ENCODE measurements at places on chromosomes 3 and 15.

DNA sequence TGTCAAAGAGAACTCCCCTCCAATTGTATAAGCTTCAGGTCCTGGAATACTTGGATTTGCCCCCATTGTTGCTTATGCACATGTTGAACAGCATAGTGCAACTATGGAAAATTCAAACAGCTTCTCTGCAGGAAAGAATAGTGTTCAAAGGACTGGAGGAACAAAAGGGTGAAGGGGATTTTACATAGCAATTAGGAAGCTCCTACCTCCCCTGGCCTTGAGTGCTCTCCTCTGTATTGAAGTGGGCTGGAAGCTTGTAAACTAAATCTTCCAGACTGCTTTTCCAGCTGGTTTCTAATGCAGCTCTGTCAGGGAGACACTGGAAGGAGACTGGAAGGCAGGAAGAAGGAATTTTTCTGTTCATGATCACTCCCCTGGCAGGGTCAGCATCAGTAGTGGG lies 7.2 kb upstream of the ELP6 start:
- DNase-seq: no peak

DNA sequence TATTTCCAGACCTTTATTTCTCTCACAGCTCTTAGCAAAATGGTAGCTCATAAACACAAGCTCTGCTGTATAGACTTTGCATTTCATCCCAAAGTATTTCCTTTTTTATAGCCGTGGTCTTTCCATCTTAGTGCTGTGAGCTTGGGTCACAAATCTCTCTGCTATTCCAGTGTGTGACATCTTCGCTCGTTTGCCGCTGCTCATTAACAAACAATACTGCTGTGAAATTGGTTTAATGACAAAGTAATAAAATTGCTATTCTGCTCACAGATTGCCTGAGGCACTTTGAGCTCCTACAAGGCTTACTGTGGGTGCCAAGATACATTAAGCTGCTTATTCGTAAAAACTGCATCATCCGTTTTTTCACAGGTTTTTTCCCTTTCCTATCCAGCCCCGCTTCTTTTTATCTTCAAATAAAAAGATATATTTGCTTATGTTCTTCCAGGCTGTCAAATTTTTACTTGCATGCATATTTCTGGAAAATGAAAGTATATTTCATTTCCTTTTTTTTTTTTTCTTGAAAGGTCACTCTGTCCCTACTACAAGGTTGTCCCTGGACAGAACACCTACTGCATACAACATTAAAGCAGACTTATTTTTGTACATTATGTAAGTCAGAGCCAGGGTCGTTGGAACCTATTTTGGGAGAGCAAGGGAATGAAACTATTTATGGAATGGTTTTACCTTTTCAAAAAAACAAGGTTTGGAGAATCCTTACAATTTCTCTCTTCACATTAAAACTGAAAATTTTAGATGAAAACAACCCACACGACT lies 174.5 kb downstream of the MEIS2 start:
- no peak for DNase-seq

DNA sequence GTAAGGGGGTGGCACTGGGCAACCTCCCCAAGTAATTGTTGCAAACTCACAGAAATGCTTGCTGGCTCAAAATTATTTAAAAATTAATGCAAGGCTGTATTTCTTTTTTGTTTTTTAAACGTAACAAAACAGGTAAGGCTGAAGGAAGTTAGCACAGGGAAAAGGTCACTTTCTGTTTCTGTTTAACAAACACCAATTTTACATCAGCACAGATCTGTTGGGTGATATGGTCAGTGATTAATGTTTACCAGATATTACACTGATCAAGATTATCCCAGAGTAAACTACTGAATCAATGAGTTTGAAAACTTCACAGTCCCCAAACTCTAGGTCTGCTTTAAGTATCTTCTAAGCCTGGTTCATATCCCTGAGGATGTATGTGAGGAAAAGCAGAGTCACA lies 558.0 kb downstream of the FOXP1 start:
- no peak for DNase-seq

GRCh38 chr3:194284351-194284750 lies 66.8 kb downstream of the CPN2 start:
- DNase-seq: no peak

GRCh38 chr3:98450372-98450771 lies 12.6 kb upstream of the OR5K1 start:
- no peak for DNase-seq

DNA sequence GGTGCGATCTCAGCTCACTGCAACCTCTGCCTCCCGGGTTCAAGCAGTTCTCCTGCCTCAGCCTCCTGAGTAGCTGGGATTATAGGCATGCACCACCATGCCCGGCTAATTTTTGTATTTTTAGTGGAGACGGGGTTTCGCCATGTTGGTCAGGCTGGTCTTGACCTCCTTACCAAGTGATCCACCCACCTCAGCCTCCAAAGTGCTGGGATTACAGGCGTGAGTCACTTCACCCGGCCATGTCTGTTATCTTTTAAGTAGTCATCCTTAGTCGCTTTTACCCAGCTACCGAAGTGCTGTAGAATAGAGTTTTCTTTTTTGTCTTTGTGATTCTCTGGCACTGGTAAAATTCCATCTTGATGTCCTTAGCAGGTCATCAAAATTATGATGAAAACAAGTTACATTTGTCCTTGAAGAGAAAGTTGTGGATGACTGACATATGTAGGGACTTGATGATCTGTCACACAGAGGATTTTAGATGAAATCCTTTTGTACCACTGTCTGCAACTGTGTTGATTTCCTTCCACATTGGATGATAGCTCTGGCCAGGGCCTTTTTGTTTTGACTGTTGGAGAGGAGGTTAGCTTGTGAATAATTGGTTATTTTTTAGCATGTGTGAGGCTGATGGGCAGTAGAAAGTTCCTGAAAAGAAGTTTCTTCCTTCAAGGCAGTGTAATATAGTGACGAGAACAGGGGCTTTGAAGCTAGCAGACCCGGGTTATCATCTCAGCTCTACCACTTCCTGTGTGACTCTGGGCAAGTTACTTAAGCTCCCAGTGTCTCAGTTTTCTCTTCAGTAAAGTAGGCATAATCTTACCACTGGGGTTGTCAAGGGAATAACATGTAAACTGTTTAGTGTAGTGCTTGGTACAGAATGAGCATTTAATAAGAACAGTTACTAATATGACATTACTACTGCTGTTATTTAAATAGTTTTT lies 18.8 kb downstream of the ATG7 start:
- no peak for DNase-seq

DNA sequence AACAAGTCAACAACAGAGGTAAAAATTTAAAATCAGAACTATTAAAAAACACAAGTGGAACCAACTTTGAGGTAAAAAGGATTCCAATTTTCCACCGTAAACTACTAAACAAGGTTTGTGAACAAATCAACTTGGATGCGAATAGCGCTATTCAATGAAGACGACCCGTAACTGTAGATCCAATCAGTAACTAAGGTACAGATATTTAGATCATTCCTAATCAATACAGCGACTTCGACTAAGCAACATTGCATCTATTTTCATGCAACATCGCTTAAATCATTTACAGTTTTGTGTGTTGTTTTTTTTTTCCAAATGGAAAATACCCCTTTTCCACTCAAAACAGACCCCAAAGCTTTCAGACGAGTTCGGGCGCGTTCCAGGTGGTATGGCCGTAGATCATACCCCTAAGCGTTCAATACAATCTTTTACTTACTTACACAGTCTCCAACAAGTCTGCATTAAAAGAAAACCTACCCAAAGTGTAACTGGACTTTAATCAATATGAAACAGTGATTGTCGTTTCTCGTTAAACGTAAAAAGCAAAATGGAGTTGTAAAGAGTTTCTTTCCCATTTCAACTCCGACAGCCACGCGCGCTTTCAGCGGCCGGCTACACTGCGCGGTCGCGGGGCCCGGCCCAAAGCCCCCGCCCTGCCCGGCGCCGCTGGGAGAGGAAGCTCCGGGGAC lies 786 bp downstream of the RHOA start:
- no peak for DNase-seq

GRCh38 chr15:58705105-58705504 lies 44.4 kb downstream of the ADAM10 start:
- DNase-seq: no peak

DNA sequence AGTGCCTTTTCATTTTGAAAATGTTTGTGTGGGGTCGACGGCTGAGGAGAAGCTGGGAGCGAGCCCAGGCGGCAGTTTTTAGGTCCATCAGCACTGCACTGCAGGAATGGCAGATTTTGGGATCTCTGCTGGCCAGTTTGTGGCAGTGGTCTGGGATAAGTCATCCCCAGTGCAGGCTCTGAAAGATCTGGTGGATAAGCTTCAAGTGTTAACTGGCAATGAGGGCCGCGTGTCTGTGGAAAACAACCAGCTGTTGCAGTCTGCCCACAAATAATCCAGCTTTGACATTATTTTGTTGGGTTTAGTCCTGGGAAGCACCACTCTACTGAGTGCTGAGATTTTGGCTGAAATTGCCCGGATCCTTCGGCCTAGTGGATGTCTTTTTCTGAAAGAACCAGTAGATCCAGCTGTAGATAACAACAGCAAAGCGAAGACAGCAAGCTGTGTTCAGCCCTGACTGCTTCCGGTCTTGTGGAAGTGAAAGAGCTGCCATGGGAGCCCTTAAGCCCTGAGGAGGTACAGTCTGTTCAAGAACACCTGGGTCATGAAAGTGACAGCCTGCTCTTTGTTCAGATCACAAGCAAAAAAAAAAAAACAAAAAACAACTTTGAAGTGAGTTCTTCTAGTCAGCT lies 13.1 kb upstream of the ANP32A start:
- DNase-seq: no peak

GRCh38 chr3:102802819-102803420 lies 368.1 kb downstream of the ZPLD1 start:
- no peak for DNase-seq

DNA sequence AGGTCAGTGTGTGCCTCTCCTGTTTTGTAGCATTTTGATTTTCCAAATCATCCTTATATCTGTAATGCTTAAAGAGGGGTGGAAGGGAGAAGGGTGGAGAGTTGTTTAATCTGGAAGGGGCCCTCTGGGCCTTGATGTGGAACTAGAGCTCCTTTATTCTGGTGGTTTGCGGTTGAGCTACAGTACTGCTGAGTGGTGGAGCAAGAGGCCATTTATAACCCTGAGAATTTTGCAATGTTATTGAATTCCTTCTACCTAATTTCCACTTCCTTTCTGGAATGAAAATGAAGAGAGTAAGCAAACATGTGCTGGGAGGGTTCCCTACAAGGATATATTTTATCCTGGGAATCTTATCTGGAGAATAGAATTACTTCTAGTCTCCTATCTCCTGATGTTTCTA lies 35.3 kb upstream of the TUBGCP5 start:
- no peak for DNase-seq

GRCh38 chr3:195421400-195421799 lies 21.4 kb downstream of the ACAP2 start:
- no peak for DNase-seq

DNA sequence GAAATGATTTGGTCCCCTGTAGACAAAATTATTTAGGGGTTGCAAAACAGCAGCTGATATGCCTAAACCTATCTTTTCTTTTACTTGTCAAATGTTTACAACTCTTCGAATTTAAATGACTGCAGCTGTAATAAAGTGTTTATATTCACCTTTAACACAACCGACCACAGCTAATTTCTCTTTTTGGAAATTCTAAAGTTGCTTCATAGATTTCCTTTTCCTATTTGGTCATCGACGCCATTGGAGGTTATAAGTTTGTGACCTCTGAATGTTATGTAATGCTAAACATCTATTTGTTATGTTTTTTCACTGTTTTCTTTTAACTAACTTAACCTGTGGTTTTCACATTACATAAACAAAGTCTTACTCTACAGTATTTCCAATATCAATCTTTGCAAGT lies 1094.9 kb upstream of the EPHA6 start:
- no peak for DNase-seq

DNA sequence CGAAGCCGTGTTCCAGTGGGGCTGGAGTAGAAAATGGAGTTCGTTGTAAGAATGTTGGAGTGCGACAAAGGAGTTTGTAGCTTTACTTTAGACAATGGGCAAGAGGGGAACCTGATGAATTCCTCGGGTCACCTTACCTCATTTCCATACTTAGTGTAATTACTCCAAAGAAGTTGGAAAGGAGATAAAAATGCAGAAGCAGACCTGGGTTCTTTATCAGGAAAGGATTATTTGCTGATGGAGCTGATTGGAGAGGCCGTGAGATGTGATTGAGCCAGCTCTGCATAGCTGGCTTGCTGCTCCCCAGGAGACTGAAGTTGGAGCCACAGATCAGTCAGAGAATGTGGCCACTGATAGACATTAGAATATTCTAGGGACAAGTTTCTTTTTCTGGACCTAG lies 33.4 kb upstream of the TBL1XR1 start:
- no peak for DNase-seq
